ENCODE measurements at places on chromosomes 2 and 18.

DNA sequence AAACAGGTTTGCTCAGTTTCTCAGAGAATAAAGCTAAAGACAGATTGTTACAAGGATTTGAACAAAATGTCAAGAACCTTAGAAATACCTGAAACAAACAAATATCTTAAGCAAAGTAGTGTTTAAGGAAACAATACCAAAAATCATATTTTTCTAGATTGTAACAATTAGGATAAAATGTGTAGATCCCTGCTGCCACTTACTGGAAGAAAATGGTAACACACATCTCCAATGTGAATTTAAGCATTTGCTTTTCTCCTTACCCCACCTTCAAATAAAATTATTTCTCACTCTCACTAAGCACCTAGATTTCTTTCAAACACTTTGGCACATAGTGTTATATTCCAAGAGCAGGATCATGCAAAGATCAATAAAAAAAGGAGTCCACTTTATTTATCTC lies 34.9 kb downstream of the SUCLG1 start:
- DNase-seq, result no peak

- DNase-seq, result no peak
Measured at GRCh38 chr2:41027095-41027494, 575.2 kb upstream of the SLC8A1 start.

DNA sequence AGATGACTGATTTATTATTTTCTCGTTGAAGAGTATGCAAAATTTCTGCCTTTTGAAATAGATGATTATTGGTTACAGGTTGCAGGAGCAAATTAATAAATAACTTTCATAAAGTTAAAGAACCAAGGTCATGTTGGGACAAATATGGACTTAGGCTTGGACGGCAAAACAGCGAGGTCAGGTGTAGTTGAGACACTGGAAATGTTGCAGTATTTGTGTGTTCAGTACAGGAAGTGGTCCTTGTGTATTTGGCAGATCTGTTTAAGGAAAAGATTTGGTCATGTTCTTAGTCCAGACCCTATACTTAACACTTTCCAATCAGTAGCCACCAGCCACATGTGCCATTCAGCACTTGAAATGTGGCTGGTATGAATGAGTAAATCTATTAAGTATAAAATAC lies 486.5 kb downstream of the TDRD15 start:
- no peak for DNase-seq

DNA sequence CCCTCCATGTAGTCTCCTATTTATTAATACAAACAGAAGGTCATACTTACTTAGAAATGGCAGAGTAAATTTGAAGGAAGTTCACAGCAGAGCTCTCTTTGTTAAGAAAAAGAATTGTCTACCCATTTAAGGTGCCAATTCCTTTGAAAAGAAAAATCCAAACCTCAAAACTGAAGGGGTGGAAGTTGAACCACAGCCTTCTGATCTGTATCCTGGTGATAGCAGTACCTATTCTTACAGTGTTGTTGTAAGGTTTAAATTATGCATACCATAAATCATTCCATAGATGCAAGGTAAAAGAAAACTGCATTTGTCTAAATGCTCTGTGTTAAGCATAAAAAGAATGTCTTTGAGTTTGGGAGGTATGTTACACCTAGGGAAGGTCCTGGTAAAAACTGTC lies 47.6 kb downstream of the COBLL1 start:
- no peak for DNase-seq

DNA sequence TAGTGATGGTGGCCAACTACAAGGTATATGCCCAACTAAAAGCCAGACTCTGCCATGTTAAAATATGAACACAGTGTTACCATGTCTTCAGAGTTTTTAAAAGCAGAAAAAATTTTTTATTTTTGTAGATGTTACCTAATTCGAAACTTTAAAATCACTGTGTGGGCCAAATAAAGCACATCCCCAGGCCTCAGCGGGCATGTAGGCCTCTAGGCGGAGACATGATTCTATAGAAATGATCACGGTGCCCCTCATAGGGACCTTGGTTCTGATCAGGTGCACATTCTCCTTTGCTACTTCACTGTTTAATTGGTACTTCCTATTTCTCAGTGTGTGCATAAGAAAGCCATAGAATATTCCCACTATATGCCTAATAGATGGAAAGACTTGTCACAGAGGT lies 349.2 kb downstream of the XIRP2 start:
- no peak for DNase-seq

GRCh38 chr2:226984750-226985582 lies 149.1 kb downstream of the RHBDD1 start:
- DNase-seq, result peak; percentile 57

- DNase-seq, result no peak
Measured at GRCh38 chr18:808086-808485, 4.0 kb downstream of the YES1 start.

GRCh38 chr18:3175195-3175758 lies 44.5 kb downstream of the MYOM1 start:
- no peak for DNase-seq

DNA sequence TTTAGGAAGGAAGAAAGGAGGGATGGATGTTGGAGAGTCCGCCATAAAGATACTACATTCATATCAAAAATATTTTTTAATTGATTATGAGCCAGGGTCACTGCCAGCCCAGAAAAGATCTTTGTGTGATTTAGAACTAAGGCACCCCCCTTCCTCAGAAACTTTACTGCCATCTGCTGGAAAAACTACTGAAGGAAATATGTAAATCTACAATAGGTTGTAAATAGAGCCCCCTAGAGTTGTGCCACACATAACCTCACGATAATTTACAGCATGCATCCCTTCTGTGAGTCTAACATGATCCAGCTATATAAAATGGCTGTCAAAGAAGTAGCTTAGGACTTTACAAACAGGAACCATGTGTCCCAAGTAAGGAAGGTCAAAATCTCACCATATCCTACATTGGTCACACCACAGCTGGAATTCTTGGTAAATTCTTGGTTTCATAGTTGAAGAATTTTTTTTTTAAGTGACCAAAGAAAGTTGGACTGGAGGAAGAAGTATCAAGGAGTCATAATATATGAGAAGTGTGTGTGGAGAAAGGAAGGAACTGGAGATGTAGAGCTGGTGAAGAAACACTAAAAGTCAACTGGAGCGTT lies 152.5 kb downstream of the CYP26B1 start:
- no peak for DNase-seq

DNA sequence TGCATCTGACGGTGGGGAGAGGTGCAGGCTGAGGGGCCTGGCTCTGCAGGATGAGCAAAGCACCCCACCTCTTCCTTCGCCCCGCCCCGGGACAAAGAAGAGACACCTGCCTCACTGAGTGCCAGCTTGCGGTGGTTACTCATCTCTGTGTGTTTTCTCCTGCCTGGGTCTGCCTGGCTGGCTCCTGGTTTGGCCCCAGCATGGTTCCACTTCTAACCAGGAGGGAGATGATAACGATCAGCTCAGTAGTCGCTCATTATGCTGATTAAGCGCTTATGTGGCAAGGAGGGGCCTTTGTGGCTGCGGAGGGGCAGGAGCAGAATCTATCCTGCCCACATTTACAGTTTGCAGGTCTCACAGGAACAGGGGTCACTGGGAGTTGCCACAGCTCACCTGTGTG lies 68.7 kb upstream of the EDAR start:
- DNase-seq, result no peak

DNA sequence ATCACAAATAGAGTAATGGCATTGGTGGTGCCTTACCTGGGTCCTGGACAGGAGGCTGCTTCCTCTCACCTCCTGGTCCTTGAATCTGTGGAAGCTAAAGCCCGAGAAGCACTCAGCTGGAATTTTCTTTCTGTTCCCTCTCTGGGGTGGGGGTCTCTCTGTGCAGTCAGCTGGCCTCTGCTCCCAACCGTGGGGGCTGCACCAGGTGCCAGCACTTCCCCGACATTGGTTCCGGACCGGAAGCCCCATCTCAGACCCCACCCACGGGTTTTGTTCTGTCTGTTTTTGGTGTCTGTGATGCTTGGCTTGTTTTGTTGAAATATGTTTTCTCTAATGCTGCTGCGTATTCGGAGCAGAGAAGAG lies 154.7 kb downstream of the TWIST2 start:
- no peak for DNase-seq

DNA sequence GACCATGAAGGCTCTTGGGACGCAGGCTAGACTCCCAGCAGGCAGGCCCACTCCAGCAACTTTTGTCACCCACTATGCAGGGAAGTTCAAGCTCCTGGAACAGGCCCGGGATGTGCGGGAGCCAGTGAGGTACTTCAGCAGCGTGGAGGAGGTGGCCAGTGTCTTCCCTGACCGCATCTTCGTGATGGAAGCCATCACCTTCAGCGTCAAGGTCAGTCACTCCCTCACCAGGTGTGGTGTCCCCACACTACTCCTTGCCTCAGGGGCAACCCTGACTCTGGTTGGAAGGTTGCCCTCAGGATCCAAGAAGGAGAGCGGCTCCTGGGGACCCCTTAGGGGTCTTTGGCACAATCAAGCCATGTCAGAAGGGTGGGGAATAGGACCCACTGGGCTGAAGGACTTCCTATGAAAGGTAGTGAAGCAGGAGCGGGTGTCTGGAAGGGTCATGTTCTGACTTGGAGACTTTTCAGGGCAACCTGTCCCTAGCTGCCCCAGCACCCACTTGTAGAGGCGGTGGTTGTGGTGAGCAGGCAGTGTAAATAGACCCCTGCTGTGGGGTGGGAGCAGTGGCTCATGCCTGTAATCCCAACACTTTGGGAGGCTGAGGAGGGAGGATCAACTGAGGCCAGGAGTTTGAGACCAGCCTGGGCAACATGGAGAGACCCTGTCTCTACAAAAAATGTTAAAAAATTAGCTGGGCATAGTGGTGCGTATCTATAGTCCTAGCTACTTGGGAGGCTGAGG lies 10.2 kb downstream of the GAREM2 start:
- DNase-seq, result no peak

GRCh38 chr2:73063909-73064875 lies 7.3 kb downstream of the SFXN5 start:
- DNase-seq, result no peak

DNA sequence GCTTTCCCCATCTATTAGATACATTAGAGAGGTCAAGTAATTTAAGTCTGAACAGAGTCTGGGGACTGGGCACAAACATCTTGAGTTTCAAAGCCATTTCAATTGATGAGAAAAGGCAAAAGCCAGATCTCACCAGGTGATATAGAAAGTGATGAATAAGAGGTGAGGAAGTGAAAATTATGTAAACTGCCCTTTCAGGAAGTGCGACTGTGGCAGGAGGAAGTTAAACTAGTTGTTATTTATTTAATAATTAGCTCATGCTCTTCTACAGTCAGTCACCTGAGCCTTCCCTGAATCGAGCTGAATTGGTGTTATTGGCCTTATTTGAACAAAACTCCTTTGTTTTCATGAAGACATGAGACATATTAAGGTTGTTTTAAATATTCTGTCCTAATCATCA lies 115.1 kb downstream of the CDH20 start:
- no peak for DNase-seq

DNA sequence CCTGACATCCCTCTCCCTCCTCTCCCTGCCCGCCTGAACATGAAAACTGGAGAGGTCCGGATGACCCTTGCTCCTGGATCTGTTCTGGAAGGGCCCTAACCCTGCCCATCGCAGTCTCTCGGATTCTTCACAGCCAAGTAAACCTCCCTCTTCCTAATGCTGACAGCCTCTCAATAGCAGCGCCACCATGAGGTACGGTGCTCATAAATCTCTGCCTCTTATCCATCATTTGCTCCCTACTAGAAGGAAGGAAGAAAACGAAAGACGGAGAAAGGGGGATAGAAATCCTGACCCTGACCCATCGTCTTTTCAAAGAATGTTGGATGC lies 257.9 kb downstream of the BCL11A start:
- DNase-seq, result no peak

GRCh38 chr2:233435436-233436190 lies 81.3 kb downstream of the DGKD start:
- DNase-seq, result no peak

GRCh38 chr18:48983793-48984437 lies 33.1 kb upstream of the SMAD7 start:
- DNase-seq, result peak; percentile 83

All from adrenal gland (tissue), 19 donors.